ENCODE measurements at places on chromosomes 5 and 9. TPM values are rescaled to one million over a fixed set of nuclear protein-coding genes. Genes with fewer than 3 reads are reported as not detected.

The CCDC171 gene
- total RNA-seq, result 0.49 TPM

The IER5L gene
- total RNA-seq, result 52.2 TPM

The IL13 gene
- total RNA-seq, result not detected

The CACNA1B gene
- total RNA-seq, result under 0.01 TPM

The CDKN2B-AS1 gene
- 0.56 TPM for total RNA-seq

The CSF2 gene
- total RNA-seq, result not detected

The GAPT gene
- total RNA-seq, result not detected

The TTC23L gene
- total RNA-seq, result 0.05 TPM

The HTR1A gene
- not detected for total RNA-seq

The ARL14EPL gene
- total RNA-seq, result not detected

The FOXD4L3 gene
- not detected for total RNA-seq

The PCDHGB5 gene
- 6.1 TPM for total RNA-seq

The TAF7 gene
- 30.0 TPM for total RNA-seq

The WNK2 gene
- total RNA-seq, result 0.23 TPM

The DMXL1 gene
- 10.2 TPM for total RNA-seq

The LECT2 gene
- not detected for total RNA-seq

The AIF1L gene
- 3.7 TPM for total RNA-seq

The LIFR gene
- 1.1 TPM for total RNA-seq

The TXNDC8 gene
- total RNA-seq, result not detected

The ZNF169 gene
- 1.1 TPM for total RNA-seq

The FAM153A gene
- not detected for total RNA-seq

The MCC gene
- 38.8 TPM for total RNA-seq

The SHOC1 gene
- total RNA-seq, result 0.19 TPM

The TSSK1B gene
- total RNA-seq, result 0.14 TPM

The PCDHGB1 gene
- total RNA-seq, result not detected

The CXCL14 gene
- total RNA-seq, result 8.5 TPM

Measured in airway epithelial cell (primary cell).